ENCODE measurements at places on chromosomes 7 and 10.

GRCh38 chr7:140003913-140004382, 58.8 kb downstream of the PARP12 start:
- DNase-seq: peak; percentile 58

DNA sequence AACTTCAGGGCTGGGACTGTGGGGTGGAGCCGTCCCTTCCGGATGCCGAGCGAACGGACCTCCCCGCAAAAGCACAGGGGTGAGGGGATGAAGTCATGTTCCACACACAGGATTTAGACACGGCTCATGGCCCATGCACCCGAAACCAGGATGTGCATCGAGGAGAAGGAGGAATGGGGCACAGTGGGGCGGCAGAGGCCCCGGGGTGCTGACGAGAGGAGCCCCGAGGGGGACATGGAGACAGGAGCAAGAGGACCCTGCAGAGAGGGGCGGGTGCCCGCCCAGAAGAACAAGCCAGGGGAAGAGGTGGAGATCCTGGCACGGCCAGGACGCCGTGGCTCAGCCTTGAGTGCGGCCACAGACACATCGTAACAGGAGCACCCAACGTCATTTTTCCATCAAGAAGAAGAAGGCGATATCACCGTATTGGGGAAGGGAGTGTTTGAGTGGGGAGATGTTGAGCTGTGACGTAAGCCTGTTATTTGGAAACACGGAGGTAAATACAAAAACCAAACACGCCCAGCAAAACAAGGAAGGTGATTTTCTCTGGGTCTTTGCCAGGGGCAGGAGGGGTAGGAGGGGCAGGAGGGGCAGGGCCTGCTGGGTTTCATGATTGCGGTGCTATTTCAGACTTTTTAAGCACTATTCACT, 25.3 kb upstream of the FOXL3 start:
- no peak for DNase-seq

DNA sequence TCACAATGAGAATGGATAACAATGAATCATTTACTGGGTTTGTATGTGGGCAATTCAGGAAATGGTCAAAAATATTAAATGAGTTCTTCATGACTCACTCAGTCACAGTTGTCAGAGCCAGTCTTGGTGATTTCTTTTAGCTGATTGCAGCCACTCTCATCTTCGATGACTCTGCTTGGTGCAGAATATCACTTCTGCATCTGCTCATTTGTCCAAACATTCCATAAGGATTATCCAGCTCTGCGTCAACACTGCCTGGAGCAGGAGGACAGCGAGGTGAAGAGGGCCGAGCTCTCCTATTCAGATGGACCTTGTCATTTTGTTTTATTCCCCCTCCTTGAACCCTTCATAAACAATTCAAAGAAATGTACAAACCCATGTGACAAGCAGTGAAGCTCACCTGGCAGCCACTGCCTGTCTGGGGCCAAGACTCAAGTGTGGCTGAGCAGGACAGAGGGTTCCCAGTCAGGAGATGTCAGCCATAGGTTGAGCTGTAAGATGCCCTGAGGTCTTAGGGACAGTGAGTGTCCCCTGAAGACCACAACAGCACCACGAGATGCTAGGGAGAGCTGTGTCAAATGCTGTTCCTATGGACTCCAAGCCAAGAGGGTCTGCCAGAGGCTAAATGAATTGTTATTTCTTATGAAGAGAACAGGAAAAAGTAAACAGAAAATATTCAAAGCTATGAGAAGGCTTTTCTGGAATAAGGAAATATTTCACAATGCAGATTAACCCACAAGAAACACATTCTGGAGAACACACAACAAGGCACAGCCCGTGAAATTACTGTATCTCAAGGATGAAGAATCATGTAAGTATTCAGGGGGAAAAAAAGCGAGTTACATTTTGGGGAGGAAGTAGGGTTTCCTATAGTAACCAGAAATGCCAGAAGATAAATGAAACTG, 33.1 kb upstream of the EGFR start:
- no peak for DNase-seq

DNA sequence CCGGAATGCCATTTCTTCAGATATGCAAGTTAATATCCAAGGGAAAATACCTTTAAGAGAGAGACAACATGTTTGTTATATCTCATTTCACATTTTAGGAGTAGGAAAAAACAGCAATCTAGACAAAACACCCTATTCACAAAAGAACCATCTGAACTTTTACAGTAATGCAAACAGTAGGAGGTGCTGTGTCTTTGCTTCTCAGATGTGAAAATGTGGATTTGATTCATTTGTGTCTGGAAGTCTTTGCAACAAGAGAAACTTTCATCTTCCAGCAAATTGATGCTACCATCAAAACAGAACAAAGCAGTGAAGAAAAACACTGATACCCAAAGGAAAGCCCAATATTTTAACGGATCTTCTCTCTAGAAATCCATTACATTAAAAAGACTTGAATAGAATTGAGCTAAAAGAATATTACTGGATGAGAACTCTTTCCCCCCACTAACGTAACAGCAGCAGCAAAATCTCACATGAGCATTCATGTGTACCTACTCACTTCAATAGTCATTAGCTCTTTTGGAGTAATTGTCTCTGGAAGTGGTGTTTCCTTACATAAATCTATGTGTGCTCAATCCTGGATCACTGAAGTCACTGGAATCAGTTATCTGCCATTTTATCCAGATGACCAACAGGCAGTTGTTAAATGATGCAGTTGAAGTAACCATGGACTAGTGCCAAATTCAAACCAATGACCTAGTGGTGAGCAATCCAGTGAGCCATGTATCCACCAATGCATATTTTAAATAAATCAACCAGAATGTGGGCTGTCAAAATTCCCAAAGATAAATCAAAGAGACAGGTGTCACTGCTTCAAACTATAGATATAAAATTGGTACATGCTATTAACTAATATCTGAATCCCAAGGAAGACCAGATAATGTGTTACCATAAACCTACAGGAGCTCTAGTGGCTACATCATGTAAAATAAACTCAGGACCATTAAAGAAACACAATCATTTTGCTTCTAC, 1.8 kb downstream of the SEMA3C start:
- peak; percentile 53 for DNase-seq

DNA sequence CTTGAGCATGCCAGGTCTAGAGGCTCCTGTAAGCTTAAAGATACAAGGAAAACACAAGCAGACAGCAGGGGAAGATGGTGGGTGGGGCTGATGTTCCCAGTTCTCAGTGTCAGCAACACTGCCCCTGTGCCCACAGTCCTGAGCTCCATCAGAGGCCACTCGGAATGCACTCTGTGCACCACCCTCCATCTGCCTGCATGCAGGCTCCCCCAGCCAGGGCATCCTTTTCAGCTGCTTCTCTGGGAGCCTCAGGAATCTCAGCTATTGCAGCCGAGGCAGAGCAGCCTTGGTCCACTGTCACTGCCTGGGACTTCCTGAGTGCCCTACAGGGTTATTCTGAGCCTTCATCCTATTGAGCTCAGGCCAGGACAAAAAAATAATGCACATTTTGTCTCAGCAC, 22.2 kb downstream of the LBX1 start:
- DNase-seq: no peak

DNA sequence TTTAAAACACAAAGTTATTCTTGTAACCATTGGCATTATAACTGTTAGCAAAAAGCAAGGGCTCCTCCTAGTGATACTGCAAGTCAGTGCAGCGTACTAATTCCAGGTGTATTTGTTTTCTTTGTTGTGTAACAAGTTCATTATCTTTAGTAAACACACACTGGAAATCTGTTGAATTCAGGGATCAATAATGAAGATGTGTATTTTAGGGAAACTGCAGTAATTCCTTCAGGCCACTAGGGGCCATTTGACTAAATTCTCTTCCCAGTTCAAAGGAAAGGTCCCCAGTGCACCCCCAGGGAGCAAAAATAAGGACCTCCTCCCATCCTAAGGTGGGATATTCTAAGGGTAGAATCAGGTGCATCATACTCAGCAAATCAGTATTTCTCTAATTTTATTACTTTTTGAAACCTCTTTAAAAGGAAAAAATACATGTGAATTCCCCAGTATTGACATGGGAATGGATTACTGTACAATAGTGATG, 158.6 kb upstream of the LYZL1 start:
- peak; percentile 31 for DNase-seq

GRCh38 chr10:126242397-126243260, 145.6 kb downstream of the ADAM12 start:
- no peak for DNase-seq

DNA sequence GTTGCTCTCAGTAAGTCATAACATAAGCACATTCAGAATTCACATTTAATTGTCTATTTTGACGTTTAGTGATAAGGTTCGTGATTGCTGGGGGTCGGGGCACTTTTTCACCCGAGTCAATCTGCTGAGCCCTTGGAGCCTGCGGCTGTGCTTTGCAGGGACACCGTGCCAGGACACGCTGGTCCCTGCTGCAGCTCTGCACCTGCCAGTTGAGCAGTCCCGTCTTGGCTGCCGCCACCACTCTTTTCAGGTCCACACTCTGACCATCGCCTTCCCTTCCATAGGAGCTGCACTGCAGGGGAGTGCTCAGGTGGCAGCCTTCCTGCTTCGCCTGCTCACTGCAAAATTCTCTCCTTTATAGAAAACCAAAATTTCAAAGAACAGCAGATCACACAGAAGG, 36.4 kb downstream of the CUL1 start:
- no peak for DNase-seq

- DNase-seq: no peak
Measured at GRCh38 chr10:12333380-12334185, 15.8 kb upstream of the CAMK1D start.

- no peak for DNase-seq
Measured at GRCh38 chr10:76935941-76936613, 701.5 kb downstream of the KCNMA1 start.

- peak; percentile 48 for DNase-seq
Measured at GRCh38 chr7:129258649-129259389, 34.0 kb downstream of the AHCYL2 start.

DNA sequence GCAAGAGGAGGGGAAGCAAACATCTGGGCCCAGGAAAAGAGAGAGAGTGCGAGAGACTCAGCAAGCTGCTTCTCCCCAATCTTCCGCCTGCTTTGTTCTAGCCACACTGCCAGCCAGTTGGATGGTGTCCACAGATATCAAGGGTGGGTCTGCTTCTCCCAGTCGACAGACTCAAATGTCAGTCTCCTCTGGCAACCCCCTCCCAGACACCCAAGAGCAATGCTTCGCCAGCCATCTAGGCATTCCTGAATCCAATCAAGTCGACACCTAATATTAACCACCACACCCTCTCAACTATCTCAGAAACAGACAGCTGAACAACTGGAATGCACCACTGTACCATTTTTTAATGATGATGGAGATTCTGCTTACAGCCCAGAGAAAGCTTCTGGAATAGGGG, 57.1 kb downstream of the FAM107B start:
- no peak for DNase-seq

DNA sequence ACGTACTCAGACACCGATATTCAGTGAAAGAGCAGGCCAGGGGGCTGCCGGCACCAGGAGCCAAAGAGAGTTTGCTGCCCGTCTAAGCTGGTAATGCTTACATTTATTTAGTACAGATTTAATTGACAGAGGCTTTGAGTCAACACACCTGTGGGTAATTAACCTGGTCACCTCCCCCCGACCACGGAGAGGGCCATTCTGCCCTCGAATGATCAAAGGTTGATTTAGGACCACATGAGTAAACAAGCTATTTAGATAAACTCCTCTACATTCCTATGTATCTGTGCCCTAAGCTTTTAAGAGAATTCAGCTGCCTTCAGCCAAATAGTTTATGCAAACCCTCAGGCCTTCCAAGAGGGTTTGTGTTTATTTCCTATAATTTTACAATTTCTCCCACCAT, 164.8 kb downstream of the IPMK start:
- DNase-seq: no peak

DNA sequence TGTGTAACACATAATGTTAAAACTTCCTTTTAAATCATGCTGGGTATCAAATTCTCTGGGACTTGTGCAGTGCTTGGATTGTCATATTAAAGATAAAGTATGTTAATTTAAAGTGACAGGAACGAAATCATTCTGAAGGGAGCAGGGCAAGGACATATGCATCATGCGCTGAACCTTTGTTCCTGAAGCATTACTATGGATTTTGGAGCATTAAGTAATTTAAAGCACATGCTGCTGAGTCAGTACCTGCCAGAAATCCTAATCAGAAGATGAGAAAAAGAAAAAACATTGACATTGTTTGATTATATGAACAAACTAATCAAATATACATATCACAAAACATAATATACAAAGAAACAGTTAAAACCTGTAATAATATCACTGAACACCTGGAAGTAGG, 101.4 kb downstream of the MICU1 start:
- DNase-seq: no peak

DNA sequence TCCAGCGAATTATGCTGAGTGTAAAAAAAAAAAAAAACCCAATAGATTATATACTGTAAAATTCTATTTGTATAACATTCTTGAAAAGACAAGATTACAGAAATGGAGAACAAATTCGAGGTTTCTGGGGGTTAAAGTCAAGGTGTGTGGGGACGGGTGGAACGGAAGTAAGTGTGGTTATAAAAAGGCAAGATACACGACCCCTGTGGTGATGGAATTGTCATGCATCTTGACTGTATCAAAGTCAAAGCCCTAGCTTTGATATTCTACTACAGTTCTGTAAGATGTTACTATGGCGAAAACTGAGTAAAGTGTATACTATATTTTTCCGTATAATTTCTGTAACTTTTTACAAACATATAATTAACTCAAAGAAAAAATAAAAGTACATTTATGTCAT, 718.2 kb upstream of the PCDH15 start:
- DNase-seq: no peak

- DNase-seq: no peak
Measured at GRCh38 chr7:32039000-32039756, 31.0 kb downstream of the PDE1C start.

DNA sequence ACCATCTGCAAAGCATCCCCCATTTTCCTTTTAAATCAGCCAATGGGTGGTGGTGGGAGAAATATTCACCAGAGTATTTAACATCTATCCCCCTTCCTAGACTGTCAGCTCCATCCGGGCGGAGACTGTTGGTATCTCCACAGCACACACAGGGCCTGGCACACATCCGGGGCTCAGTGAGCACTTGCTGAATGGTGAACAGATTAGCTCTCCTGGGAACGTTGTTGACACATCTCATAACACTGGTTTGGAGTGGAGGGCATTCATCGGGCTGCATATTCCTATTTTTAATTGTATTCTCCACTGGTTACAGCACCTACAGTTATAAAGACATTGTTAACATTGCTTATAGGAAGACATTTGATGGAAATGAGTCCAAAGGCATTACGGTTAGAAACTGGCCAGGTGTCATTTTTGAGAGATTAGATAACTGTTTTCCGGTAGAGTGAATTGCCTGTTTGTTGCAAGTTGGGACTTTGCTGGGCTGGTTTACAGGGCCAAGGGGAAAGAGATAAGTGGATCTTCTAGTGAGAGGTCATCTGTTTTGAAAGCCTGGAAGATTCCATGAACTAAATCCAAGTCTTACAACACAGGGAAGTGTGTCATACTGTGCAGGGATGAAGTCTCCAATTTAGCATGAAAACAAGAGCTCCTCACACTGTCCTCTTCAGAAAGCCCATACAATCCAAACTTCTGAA, 101.8 kb downstream of the EGFR start:
- DNase-seq: no peak

Data from endothelial cell of umbilical vein (primary cell).